ENCODE measurements at places on chromosomes 1 and 21.

DNA sequence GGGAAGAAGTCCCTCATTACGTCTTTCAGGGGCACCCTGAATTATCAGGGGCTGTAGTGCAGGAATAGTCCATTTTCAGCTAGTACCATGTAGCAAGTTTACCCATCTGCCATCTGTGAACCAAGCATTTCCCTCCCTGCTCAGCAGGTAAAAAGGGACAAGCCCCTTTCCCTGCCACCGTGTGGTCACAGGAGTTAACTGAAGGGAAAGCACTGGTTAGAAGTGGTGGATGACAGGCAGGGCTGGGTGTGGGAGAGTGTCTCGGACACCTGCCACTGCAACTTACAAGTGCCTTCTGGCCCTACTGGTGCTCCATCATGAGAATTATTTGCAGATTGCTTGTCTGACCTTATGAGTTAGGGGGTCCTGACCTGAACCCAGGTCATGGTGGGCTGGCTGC is 32.0 kb upstream of the IGSF5 start:
- no peak for DNase-seq

DNA sequence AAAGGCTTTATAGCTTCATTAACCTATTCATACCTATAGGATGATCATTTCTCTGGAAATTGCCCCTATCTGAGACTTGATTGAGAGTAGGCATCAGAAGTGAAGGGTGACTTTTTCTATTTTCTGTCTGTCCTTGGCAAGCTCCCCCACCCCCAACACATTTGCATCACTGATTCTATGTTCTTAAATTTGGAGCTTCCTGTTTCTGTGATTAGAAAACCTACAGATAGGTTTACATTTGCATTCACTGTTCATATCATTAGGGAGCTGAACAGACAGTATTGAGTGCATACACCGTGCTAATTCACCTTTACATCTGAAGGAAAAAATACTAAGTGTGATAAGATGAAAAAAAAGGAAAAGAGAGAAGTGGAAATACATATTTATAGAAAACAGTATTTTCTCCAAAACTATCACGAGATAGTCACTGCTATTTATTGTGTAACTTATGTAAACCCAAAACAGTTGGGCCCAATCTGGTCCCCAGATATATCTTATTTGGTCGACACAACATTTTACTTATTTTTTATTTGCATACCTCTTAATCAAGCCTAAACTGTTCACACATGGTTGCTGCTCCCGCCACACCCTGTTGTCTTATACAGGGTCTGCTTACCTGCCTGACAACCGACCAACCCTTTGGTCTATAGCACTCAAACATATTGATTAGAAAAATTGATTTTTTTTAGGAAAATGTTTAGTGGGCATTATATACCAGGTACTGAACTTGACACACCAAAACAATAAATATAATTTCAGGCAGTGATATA is 218.8 kb downstream of the NTNG1 start:
- no peak for DNase-seq

- no peak for DNase-seq
These were observed 237.8 kb upstream of the ADGRL2 start for GRCh38 chr1:81562934-81563333.

DNA sequence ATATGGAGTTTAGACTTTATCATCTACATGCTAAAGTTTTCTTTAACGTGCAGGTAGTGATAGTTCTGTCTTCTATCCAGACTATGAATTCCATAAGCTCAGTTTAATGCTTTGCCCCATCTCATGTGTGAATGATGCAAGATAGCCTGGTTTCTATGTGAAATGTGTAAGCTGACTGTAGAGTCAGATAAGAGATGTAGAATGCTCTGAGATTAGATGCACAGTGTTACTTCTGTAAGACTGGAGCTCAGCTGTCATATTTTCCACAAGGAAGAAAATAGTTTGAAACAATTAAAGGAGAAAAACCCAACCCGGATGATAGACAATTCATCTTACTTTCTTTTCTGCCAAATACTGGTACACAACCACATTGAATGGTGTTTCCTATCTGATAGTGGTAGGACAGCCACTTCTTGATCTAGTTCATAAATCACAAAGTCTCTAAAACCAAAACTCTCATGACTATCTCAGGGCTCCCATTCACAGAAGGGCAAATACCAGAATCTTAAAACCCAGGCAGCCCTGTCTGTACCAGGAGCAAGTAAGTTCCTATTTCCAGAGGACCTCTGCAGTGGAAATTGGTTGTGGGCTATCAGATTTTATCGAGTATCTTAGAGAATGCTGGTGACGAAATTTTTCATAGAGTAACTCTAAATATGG is 50.6 kb downstream of the TBX15 start:
- DNase-seq = no peak

DNA sequence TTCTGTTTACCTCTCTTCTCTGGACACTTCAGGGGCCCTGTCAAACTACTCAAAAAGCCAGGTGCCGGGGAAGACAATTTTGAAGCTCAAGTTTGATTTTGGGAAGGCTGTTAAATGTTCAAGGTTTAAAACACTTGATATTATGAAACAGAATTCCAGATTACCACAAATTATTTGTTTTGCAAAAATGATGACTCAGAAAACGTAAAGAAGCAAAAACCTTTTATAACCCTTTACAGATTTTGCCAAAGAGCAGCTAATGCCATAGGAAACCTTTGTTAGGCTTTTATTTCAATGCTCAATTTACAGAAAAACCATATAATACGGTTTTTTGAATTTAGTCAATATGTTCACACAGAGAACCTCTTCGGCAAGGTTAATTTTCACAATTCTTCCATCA is 593.4 kb upstream of the ZP4 start:
- DNase-seq = no peak

GRCh38 chr1:185787238-185787637 is 53.0 kb downstream of the HMCN1 start:
- DNase-seq = no peak

DNA sequence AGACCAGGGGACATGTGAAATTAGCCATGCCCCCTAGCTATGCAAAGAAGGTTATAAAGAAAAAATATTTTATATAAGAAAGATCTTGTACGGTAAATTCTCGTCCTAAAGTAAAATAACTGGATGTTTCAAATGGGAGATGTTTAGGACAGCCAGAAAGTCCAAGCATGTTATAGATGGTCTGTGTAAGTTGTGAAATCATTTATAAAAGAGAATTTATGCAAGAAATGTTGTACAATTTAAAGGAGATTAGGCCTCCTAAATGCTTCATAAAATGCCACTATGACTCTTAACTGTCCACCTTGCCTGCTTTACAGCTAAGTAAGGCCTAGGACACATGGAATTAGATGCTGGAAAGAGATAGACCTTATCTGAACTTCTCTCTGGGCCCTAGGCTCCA is 118.1 kb upstream of the POGK start:
- no peak for DNase-seq

DNA sequence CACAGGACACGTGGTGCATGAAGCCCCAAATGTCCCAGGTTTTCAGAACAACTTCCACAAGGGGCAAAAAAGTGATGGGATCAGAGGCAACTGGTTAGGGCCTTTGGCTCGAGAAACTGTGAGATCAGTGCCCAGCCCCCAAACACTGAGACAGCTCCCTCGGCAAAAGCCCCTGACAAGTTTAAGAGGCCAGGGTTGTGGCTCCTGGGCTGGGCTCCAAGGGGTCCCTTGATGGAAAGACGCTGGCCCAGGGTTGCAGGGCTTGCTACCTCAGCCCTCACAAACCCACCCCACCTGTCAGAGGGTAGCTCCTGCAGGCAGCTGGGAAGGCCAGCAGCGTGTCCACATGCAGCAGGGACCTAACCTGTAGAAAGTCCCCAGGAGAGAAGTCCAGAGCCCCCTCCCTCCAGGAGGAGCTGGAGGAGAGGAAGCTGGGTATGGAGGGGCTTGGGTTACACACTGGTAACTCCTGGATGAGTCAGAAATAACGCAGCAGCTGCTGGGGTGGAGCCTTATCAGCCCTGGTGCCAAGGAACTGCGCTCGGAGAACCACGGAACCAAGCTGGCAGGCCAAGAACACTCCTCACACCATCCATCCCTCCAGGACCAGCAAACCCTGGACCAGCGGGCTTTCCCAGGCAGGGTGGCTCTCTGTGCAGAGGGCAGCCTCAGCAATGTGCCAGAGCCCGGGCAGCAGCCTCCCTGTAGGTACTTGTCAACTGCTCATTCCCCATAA is 37.5 kb downstream of the CTNNBIP1 start:
- no peak for DNase-seq

GRCh38 chr1:59007820-59008598 is 224.2 kb upstream of the JUN start:
- no peak for DNase-seq
